ENCODE measurements at places on chromosomes 5 and 9.
A peak's percentile ranks its signal among the peaks of the same experiment; 100 is the strongest.

DNA sequence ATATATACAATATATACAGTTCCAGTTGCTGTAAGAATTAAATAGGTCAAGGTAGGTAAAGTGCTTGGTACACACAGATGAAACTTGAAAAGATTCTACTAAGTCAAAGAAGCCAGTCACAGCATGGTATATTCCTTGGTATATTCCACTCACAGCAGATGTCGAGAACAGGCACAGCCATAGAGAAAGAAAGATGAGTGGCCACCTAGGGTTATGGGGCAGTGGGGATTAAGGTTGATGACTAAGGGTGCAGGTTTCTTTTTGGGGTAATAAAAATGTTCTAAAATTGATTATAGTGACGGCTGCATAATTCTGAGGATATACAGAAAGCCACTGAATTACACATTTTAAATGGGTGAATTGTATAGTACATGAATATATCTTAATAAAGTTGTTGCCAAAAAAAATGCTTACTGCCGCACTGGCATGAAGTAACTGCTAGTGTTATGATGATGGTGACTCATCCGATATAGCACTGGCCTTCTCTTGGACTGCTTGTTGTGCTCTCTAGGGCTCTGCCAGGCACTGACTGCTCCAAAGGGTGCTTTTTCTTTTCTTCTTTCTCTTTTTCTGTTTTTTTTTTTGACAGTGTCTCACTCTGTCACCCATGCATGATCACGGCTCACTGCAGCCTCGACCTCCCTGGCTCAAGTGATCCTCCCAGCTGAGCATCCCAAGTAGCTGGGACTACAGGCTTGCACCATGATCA is 23.5 kb downstream of the TBC1D2 start:
- DNase-seq, result peak; percentile 96

DNA sequence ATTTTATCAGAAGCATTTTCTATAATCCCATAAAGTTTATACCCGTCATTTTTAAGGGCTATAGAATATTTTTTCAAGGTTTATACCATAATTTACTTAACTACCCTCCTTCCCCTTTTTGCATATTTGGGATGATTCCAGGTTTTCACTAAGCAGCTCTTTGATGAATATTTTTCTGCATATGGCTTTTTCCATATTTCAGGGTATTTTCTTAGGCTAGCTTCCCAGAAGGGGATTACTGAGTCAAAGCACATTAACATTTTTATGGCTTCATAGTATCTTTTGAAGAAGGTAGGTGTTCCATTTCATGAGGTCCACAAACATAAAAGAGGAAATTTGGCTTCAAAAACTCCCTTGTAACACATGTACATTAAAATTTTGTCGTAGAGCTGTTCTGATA is 14.6 kb upstream of the COL15A1 start:
- peak; percentile 72 for DNase-seq

DNA sequence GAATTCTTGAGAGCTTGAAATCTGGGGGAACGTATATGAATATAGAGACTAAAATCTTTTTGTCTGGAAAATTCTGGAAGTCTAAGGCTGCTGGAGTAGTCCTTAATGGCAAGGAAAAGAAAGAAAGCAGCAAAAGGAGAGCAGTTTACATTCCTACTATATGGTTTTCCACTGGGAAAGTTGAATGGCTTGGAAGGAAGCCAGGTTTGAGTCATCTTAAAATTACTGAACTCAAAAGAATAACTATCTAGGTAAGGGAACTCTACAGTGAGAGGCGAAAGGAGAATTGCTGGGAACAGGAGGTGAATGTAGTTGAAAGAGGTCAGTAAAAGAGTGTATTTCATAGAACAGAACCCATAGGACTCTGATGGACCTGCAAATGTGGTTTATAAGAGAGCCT is 258.1 kb upstream of the EDIL3 start:
- peak; percentile 9 for DNase-seq

GRCh38 chr9:136499071-136499934 is 16.5 kb upstream of the SEC16A start:
- DNase-seq, result no peak

GRCh38 chr5:94632024-94632423 is 13.6 kb downstream of the SLF1 start:
- no peak for DNase-seq

DNA sequence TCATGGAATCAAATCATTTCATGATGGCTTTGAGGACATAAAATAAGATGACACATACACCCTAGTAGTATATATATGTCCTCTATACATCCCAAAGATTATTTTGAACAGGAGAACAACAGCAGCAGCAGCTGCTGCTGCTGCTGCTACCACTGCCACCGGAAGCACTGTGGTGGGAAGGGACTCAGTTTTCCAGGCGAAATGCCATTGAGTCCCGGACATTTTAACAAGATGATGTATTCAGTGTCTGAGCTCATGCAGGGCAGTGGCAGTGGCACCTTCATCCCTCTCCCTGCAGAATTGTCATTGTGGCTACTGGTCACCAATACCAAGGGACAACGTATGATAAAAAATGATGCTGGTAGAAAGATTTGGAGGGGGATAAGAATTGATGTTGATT is 151.3 kb downstream of the CHSY3 start:
- DNase-seq, result no peak

DNA sequence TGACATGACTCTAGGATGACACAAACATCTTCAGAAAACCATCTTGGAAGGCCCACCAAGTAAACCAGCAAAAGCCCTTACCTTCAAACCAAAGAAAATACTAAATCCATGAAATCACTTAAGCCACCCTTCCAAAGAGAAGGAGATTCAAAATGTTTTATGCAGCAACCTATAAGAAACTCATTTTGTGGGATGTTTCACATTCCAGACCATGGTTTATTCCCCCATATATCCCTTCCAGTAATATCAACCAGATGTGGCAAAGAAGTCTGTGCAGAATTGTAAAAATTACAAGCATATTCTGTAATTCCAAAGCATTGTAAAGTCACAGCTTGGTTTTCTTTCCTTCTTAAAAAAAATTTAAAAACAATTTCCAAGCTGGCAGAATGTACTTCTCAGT is 117.4 kb downstream of the SLIT3 start:
- no peak for DNase-seq

- no peak for DNase-seq
These were observed 122.4 kb upstream of the MSX2 start for GRCh38 chr5:174601946-174602345.

GRCh38 chr9:31467075-31467474 is 917.4 kb upstream of the ACO1 start:
- DNase-seq, result no peak

- no peak for DNase-seq
These were observed 216.0 kb upstream of the ANKRD55 start for GRCh38 chr5:56449071-56449640.

GRCh38 chr5:54844905-54845566 is 140.4 kb downstream of the ESM1 start:
- peak; percentile 17 for DNase-seq

- no peak for DNase-seq
These were observed 809.4 kb downstream of the PRELID2 start for GRCh38 chr5:145025775-145026174.

DNA sequence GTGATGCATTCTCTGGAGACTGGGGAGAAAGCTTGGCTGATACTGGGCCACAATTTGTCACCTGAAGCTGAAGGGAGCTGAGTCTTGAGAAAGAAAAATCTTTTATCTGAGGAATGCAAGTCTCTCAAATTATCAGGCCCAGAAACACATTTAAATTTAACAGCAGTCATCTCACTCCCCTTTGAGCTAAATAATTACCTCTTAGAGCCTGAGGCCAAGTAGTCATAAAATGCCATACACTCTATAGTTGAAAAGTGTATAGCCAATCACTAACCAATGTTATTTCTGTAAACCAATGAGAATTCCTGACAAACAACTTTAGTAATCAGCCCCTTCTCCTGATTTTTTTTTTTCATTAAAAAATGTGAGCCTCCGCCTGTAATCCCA is 32.7 kb upstream of the DAPK1 start:
- DNase-seq, result no peak

- DNase-seq, result no peak
These were observed 69.6 kb downstream of the PTPDC1 start for GRCh38 chr9:94153905-94154304.

GRCh38 chr5:157350939-157351801 is 85.2 kb downstream of the CYFIP2 start:
- DNase-seq, result no peak

- no peak for DNase-seq
These were observed 91.7 kb downstream of the EDIL3 start for GRCh38 chr5:84292788-84293653.

- DNase-seq, result no peak
These were observed 27.1 kb upstream of the GOLPH3 start for GRCh38 chr5:32201122-32201753.

GRCh38 chr9:115957585-115957984 is 196.0 kb upstream of the PAPPA start:
- no peak for DNase-seq

GRCh38 chr5:36298552-36298951 is 3.1 kb downstream of the RANBP3L start:
- no peak for DNase-seq

DNA sequence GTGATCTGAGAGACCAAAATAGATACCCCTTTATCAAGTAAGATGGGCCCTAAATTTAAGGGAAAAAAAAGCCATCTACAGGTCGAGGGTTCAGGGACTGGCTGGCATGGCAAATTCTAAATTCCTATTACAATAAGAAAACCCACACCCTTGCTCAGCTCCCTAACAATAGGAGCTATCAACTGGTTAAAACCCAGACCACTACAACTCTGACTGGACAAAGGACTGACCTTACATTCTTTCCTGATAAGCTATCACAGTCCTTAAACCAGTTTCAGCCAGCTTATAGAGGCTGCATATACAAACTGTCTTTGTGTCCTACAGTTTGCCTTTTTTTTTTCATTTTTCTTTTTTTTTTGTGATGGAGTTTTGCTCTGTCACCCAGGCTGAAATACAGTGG is 803.6 kb downstream of the NR2F1-AS1 start:
- no peak for DNase-seq

GRCh38 chr5:178564397-178564796 is 25.8 kb downstream of the COL23A1 start:
- DNase-seq, result no peak

DNA sequence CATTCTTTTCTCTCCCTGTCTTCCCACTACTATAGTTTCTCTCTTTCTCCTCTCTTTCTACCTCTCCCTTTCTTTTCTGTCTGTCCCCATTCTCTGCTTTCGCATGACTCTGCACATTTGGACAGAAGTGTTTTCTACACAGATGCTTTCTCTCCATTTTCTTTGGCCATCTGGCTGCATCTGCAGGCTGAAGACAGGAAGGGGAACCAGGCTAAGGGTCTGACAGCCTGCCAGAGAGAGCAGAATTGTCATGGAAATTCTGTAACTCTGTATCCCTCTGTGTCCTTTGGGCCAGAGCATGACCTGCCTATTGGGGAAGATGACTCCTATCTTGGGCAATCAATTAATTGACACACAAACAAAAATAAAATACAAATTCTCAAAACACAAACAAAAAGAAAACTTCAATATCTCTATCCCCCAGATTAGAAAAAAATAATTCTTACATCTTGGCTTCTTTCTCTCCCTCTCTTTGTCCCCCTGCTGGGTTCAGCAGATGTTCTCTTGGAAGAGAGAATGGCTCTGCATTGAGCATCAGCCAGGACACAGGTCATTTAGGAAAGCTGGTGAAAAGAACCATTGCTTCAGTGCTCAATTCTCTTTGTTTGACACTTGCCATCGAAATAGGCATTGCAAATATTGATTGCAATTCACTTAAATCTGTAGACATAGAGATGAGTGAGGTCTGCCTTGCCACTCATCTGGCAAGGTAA is 415.9 kb upstream of the KLF4 start:
- DNase-seq, result no peak

DNA sequence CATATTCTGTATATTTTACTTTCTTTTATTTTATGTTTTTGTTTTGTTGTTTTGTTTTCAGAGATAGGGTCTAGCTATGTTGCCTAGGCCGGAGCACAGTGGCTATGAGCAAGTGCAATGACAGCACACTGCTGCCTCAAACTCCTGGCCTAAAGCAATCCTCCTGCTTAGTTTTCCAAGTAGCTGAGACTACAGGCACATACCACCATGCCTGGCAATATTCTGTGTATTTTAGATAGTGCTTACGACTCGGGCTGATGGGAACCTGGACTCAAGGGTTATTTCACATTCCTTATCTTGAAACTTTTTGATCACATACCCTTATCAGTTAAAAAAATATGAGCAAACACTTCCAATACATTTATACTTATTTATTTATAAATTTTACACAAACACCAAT is 119.0 kb upstream of the STARD4 start:
- no peak for DNase-seq

DNA sequence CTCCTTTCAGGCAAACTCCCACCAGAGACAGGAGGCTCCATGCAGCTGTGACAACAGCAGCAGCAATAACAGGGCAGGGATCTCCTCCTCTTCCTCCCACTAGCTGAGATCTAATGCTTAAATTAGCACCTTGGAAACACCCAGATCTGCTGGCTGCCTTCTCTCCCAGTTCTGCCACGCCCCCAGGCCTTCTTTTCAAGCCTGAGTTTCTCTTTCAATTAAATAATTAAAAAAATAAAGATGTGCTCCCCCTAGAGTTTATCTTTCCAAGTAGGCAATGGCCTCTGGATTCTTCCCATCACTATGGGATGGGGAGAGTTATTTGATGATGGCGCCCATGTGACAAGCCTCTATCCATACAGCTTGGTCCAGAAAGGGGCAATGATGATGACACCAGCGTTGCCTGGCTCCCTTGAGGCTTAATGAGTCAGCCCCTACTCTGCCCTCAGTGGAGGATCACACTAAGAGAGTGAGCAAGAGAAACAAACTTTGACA is 3.8 kb downstream of the FAM219A start:
- no peak for DNase-seq

- DNase-seq, result no peak
These were observed 79.9 kb downstream of the ACER2 start for GRCh38 chr9:19488721-19489120.

DNA sequence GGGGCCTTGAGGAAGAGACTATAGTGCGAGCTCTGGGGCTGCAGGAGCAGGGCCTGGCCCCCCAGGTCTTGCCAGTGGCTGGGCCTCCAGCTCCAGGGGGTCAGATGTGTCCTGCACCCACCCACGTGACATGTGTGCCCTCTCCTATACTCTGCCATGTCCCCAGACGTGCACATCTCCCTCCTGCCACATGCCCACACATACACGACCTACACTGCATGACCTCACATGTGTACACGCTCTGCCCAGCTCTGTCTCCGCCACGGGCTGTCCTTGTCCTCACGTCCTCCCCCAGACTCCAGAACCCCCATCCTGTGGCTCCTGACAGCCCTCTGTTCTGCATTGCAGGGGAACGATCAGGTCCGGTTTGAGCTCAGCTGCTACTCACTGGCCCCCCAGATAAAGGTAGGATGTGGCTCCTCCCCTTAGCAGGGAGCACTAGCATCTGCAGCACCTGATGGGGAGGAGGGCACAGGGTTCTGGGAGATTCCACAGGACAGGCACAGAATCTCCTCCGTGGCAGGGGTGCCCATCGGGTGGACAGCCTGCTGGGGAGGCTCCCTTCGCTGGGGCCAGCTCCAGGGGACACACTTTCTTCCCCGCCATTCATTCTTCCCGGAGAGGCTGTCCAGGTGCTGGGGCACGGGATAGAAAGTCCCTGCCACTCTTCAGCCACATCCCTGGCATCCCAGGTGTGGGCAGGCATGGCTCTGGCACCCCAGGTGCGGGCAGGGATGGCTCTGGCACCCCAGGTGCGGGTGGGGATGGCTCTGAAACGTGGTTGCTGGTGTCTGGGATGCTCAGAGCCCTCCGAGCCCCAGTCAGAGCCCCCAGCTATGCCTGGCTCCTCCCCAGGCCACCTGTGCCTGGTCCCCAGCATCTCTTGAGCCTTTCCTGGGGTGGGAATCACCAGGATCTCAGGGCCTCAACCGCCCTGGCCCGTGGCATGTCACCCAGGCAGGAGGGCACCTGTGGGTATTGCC is 19.3 kb downstream of the ASS1 start:
- DNase-seq, result no peak

GRCh38 chr9:105052346-105052745 is 124.4 kb upstream of the ABCA1 start:
- no peak for DNase-seq
